ENCODE measurements at places on chromosomes 7 and 10. TPM values are rescaled to one million over a fixed set of nuclear protein-coding genes. Genes with fewer than 3 reads are reported as not detected.

Gene COBL
- polyA plus RNA-seq: not detected

Gene DRGX
- 0.11 TPM for polyA plus RNA-seq

- no peak for DNase-seq
These were observed 223.8 kb downstream of the DYNC1I1 start for GRCh38 chr7:95996174-95996573.

DNA sequence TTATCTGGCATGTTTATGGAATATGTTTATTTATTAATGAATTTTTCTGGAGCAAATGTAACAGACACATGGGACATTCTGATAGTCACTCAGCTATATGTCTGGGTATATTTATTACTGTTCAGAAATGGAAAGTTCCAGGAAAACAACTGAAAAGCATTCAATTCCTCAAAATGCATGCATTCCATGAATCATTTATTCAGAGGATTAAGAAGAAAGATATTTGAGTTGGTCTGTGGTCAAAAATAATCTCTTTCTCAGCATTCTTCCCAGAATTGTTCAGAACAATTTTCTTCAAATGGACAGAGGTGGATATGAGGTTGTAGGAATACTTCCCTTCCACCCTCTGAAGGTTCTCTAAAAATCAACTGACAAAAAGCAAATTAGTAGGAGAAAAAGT, 97.6 kb upstream of the ITGB1 start:
- no peak for DNase-seq

Data from SK-N-SH (cell line).